ENCODE measurements at places on chromosomes 11 and 22. TPM values are rescaled to one million over a fixed set of nuclear protein-coding genes. Genes with fewer than 3 reads are reported as not detected.

ENTHD1 gene
- not detected for total RNA-seq

FGF19 gene
- total RNA-seq, result not detected

SIK2 gene
- 20.7 TPM for total RNA-seq

- DNase-seq, result no peak
These were observed 72.4 kb upstream of the VSTM5 start for GRCh38 chr11:93922830-93923229.

PGA5 gene
- not detected for total RNA-seq

POU2AF2 gene
- total RNA-seq, result 1.2 TPM

- DNase-seq, result no peak
These were observed 23.6 kb upstream of the ALX4 start for GRCh38 chr11:44333271-44334218.

DNA sequence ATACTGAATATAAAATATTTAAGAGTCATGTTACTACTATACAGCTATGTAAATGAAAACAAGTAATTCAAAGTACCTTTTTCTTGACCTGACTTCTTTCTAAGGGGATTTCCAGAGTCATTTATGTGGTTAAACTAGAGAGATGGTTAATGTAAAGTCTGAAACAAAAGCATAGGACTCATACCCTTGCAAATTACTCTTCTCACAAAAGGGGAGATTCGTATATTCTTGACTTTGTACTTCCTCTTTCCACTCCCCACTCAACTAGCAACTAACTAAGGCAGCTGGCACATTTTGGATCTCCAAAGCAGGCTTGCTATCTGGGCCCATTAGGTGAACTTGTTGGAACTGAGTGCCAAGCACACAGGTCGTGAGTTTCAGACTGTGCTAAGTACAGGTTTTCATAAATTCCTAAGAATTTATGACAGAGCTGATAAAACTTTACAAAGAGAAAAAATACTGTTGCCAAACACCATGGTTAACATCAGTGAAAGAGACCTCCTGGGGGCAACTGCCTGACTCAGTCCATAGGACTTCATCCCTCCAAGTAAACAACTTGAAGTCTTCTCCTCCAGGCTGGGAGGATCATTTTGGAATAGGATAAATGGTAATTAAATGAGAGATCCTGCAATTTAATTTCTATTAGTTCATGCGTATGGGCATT, 77.0 kb upstream of the DDI1 start:
- DNase-seq, result no peak

- no peak for DNase-seq
These were observed 972.8 kb downstream of the OPCML start for GRCh38 chr11:132559331-132560036.

DNA sequence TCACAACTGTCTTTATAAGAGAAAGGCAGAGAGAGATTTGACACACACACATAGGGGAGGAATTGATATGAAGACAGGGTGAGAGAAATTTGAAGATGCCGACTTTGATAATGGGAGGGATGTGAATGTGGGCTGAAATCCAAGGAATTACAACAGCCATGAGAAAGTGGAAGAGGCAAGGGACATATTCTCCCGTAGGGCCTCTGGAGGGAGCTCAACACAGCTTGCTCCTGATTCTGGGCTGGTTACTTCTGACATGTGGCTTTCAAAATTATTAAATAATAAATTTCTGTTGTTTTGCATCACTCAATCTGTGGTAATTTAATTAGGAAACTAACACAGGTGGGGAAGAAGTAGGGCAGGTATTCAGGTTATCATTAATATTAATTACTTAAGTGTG, 282.9 kb downstream of the LUZP2 start:
- DNase-seq, result no peak

DNA sequence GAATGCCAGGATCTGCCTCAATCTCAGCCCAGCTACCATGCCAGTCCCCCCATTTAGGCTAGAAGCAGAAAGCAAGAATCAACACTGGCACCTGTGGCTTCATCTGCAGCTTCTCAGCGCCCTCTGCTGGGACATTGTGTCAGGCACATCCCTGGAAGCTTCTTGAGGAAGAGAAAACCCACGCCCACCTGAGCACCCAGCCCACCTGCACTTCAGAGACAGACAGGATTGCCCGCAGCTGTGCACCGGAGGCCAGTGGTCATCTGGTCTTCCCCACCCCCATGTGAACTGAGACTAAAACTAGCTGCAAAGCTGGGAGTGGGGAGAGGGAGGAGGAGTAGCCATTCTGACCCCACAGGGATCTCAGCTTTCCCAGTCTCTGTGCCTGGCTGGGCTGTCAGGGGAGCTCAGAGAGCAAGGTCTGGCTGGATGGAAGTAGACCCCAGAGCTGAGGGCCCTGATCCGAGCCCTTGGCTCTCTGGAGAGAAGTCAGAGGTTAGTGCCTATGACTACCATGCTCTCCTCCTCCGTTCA, 66.8 kb downstream of the FEZ1 start:
- DNase-seq, result peak; percentile 53

DNA sequence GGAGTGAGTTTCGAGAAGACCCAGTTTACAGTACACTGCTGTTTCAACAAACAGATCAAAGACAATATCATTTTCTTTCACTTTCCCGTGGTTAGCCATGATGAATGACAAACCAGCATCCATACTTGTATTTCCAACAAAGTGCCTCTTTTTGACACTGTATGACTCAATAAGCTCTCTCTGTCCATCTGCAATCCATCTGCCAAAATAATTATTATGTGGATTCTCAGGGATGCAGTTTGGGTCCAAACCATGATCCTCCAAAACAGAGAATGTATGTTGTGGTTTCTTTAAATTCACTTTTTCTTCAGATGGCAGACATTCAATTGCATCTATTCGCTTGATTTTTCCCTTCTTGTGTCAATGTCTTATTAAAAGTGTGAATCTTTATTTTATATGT, 37.8 kb upstream of the RASD2 start:
- DNase-seq, result no peak

OR51F1 gene
- total RNA-seq, result not detected

GRCh38 chr11:22221143-22221542, 28.3 kb downstream of the ANO5 start:
- DNase-seq, result no peak

DNA sequence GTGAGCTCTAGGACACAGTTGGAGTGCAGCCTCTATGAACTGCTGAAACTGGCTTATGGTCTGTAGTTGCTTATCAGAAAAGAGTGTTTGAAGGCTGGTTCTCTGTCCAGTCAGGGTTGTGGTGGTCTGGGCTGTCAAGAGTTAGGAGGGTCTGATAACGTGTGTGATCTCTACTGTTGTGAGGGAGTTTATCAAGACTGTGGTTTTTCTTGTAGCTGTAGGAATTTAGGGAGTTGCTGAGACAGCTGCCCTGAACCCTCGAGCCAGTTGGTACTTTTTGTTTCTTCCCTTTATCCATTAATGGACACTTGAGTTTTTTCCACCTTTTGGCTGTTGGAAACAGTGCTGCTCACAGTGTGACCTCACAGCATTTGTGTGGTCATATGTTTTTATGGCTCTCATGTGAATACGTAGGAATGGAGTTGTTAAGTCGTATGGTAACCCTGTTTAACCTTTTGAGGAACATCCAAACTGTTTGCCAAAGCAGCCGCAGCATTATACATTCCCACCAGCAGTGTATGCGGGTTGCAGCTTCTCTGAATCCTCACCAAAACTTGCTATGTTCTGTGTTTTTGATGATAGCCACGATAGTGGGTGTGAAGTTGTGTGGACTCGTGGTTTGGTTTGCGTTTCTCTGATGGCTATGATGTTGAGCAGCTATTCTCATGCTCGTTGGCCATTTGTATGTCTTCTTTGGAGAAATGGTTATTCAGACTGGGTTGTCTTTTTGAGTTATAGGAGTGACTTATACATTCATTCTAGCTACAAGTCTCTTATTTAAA, 20.9 kb upstream of the DGCR8 start:
- no peak for DNase-seq

NXPE2 gene
- total RNA-seq, result 0.21 TPM

- no peak for DNase-seq
These were observed 32.4 kb downstream of the CREB3L1 start for GRCh38 chr11:46309814-46310259.

NCF4 gene
- 27.2 TPM for total RNA-seq

DNA sequence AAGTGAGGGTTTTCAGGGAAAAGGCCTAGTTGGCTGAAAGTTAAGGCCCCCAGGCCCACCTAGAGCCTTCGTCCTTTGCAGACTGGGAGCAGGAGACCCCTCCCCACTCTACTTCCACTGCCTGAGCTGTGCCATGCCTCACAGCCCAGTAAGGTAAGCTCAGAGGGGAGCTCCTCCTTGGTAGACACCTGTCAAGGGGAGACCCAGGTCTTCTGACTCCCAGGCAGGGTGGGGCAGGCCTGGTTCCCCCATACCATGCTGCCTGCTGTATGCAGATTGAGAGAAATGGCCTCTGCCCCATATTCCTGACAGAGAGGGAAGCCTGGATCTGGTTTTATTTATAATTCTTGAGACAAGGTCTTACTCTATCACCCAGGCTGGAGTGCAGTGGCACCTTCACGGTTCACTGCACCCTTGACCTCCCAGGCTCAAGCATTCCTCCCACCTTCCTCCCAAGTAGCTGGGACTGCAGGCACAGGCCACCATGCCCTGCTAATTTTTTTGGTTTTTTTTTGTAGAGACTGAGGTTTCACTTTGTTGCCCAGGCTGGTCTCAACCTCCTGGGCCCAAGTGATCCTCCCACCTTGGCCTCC, 697 bp downstream of the RAB36 start:
- no peak for DNase-seq

GRCh38 chr22:30503551-30503950, 1.9 kb downstream of the SEC14L4 start:
- DNase-seq, result no peak

OR52I1 gene
- total RNA-seq, result not detected

SRRD gene
- total RNA-seq, result 24.6 TPM

GRCh38 chr11:83374311-83374710, 88.1 kb upstream of the CCDC90B start:
- no peak for DNase-seq

- no peak for DNase-seq
These were observed 697 bp upstream of the SCGB1A1 start for GRCh38 chr11:62418136-62418535.

CRYBB2 gene
- 0.47 TPM for total RNA-seq

GRCh38 chr22:41873391-41873790, 40.5 kb downstream of the SREBF2 start:
- DNase-seq, result no peak

DNA sequence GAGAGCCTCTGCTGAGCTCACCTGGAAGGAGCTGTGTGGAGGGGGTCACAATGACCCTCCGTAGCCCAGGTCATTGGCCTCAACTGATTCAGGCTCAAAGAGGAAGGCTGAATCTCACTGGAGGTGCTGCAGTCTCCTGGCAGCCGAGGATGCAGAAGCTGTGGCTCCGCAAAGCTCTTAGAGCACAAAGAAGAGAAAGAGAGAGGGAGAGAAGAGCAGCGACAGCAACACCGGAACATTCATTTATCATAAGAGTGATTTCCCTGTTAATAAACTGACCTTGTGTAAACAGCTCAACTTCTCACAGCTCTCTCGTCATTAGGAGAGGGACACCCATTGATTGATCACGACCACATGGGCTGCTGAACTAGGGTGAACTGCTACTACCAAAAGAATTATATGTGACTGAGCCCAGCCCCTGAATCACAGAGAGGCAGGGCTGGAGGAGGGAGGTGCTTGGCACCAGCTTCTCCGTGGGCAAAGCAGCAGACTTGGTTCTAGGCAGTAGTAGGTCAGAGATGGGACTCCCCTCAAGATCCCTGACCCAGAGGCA, 281.7 kb downstream of the NXPE2 start:
- no peak for DNase-seq

A4GALT gene
- total RNA-seq, result 57.9 TPM

POU2AF3 gene
- 15.9 TPM for total RNA-seq

DNA sequence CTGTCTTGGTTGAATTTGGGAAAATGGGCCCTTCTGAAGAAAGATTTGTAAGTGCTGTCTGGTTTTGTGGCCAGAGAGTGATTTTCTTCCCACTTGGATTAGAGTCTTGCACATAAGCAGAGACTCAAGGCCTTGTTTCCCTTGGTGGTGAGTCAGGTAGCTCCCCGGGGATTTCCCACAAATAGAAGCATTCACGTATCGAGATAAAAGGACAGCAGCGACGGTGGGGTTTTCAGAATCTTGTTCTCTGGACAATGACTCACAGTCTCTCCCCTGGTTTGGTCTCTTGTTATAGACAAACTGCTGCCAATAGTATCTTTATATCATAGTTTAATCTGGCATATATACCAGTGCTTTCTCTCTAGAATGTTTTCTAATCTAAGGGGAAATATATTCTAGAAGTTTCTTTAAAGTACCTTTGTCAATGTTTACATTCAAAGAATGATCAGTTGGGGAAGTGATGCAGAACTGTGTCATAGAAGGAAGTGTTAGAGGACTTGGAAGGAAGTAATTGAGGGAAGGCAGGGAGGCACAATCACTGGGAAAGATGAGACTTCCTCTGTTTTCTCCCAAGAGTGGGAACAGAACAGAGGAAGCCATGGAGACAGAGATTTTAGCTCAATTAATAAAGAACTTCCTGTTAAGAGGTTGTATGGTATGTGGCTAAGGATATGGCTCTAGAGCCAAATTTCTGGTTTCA, 18.1 kb downstream of the POLA2 start:
- no peak for DNase-seq

MRGPRX3 gene
- total RNA-seq, result not detected

DNA sequence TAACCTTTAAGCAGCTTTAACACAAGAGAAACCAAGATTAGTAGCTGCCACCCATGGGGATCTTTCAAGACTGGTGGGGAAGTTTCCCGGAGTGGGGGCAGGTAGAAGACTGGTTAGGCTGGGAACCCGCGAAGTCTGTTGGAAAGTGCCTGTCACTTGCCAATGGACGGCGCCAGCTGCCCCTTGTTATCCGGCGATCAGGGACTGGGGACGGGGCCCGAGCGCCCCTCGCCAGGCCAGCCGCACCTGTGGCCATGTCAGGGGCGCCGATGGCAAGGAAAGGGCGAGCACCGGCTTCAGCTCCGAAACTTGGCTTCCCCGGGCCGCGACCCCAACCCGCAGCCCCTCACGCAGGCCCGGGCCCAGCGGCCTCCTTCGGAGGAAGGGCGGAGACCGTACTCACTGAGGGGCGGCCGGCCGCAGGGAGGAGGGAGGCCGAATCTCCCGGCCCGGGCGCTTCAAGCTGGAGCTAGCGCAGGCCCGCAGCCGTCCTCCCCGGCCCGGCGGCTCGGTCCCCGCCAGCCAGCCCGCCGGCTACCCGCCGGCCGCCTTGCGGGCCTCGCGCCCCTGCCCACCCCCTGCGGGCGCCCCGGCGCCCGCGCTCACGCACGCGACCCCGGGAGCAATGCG, 539 bp downstream of the EIF4ENIF1 start:
- DNase-seq, result no peak

- no peak for DNase-seq
These were observed 255.2 kb upstream of the POU2AF2 start for GRCh38 chr11:110990311-110990710.

DNA sequence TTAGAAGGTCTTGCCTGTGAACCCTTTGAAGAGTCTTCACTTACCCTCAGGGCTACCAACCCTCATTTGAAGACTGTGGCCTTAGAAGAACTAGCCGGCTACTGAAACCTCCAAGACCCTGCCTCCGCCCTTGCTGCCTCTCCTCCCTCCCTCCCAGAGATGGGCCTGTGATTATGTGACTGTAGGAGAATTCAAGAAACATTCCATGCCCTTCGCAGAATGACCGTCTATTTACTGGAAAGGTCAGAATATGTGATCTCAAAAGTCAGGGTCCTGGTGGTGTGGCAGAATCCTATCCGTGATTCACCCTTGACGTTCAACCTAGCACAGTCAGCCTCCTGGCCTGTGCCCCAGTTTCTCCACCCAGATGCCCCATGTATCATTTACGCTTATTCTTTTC, 109.6 kb downstream of the CTNND1 start:
- DNase-seq, result no peak

GRCh38 chr11:15780382-15780781, 576.0 kb downstream of the SOX6 start:
- DNase-seq, result no peak

GRCh38 chr11:12190511-12190910, 80.1 kb downstream of the MICAL2 start:
- DNase-seq, result no peak

HINFP gene
- total RNA-seq, result 28.8 TPM
